ENCODE measurements at places on chromosomes 6 and 20. TPM values are rescaled to one million over a fixed set of nuclear protein-coding genes. Genes with fewer than 3 reads are reported as not detected.

The SPATA25 gene
- polyA plus RNA-seq = not detected

The CGA gene
- polyA plus RNA-seq = not detected

The SNAP91 gene
- polyA plus RNA-seq = not detected

The NRSN1 gene
- not detected for polyA plus RNA-seq

Measured in naive B cell (primary cell).